NCI-H1436 (cell line): ENCODE measurements at places on chromosomes 16 and 17.
A peak's percentile ranks its signal among the peaks of the same experiment; 100 is the strongest.

GRCh38 chr17:7912927-7913524 is 3.1 kb downstream of the RNF227 start:
- DNase-seq: peak; percentile 54

DNA sequence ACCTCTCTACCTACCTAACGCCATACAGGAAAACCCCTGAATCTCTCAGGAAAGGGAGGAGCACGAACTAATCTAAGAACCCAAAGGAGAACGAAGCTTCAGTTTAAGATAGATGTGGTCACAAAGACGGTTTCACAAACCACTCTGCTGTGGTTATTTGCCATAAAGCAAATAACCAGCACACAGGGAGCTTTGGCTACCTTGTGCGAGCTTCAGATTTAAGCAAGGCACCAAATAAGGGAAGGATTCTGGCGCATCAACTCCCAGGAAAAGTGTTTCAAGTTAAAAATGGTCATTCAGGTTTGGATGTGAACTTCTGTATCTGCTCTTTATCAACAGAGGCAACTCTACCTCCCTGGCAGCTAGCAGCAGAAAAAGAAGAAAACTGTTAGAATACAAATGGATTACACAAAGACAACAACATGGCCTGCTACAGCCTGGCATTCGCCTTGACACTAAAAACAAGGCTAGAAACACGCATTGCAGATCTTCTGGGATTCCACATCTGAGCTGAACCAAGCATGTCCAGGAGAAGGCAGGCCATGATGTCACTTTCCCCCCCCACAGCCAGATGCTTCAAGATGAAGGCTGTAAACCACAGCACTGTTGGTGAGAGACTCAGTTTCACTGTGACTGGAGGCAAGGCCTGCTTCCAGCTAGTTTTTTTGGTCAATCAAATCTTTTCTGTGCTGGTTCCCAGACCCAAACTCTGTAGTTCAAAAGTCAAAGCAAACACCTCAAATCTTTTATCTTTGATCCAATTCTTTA is 43.6 kb downstream of the SMG6 start:
- DNase-seq: no peak

- no peak for DNase-seq
Measured at GRCh38 chr17:30975042-30975820, 4.4 kb downstream of the RNF135 start.

DNA sequence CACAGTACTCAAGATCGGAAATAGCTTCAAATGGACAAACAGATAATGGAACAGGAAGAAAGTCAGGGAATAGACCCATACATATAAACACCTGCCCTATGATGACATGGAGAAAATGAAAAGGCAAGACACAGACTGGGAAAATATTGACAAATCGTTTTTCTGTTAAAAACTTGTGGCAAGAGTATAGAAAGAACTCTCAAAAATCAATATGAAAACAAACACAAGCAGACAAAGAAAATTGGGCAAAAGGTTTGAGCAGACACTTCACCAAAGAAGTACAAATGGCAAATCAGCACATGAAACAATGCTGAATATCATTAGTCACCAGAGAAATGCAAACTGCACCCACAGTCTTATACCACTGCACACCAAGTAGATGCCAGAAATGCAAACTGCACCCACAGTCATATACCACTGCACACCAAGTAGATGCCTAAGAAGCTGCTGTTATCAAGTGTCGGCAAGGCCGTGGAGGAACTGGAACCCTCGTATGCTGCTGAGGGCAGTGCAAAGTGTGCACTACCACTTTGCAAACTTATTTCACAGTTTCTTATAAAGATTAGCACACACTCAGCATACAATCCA is 123.5 kb upstream of the CHMP6 start:
- DNase-seq: no peak

DNA sequence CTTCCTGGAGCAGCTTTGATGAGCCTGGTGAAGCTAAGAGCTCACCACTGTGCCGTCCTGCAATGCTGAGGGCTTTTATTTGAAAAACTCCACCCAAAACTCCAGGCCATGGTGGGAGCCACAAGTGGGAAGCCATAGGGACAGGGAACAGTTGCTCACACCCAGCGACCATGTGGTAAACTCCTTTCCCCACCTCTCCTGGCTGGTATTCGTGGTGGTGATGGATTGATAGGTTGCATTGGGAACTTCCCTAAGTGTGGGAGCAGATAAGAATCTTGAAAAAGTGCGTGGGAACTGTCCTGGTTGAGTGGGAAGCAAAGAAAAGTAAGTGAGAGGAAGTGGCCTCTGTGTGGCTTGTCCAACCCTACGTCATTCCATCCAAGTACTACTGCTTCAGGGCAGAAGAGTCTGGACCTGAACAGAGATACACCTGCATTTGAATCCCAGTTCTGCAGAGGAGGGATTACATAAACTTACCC is at the start of gene CCL1:
TSS of gene CCL1 (minus strand) at position 51 of the 479 bp plus-strand sequence. CDS start 72 bp downstream, outside the sequence.
- no peak for DNase-seq

DNA sequence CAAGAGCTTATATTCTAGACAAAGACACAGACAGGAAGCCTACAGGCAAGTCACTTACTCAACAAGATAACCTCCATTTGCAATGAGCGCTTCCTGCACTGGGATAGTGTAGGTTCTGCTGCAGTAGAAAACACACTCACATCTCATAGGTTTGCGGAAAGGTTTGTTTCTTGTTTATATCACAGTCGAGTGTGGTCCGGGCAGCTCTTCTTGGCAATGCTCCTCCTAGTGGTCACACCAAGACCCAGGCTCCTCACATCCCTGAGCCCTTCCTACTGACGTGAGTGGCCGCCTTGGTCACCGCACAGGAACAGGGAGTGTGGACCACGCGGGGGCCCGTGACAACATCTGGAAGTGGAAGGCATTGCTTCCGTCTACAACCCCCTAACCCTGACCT is 48.0 kb upstream of the RBFOX3 start:
- DNase-seq: no peak

- DNase-seq: no peak
Measured at GRCh38 chr16:2813771-2814221, 3.2 kb upstream of the PRSS21 start.

GRCh38 chr17:11264183-11264871 is 23.3 kb downstream of the SHISA6 start:
- DNase-seq: no peak
